Omental fat pad (tissue), 4 donors: ENCODE measurements at places on chromosomes 2 and 18.

DNA sequence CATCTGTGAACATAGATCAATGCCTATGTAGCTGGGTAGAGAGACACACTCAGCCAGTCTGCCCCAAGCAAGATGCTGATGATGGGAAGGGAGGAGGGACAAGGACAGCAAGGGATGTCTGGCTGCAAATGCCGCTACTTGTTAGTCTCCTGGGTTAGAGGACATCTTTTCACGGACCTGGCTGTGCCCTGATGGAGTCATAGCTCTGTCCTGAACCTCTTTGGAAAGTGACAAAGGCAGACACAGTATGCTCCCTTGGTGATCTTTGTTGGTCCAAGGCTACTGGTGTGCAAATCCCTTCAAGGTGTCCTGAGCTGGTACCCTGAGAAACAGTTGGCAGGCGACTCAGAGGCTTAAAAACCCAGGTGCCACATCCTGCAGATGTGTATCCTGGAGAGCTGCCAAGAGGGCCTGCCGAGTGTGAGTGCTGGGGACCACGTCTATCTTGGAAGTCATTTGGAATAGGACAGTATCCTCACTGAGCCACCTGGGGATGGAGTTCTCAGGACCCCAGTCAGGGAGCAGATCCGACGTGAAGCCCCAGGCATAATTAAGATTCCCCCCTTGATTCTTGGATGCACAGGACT, 10.8 kb downstream of the FOSL2 start:
- DNase-seq = no peak

- DNase-seq = no peak
Measured at GRCh38 chr2:36307441-36307840, 48.1 kb upstream of the CRIM1 start.

DNA sequence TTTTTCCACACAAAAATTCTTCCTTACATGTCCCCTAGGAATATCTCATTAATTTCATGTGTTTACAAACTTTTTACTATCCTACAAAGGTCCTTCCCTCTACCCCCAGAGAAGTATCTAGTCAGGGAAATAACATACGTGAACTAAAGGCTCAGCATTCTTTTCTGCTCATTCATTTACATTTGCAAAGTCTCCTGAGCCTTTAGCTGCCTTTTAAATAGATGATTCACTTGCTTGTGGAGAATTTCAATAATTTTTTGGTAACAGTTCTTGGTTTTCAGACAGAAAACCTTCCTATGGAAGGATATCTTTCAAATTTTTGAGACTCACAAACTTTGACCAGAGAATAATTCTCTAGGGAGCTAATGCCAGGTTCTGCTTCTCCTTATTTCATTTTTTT, 81.5 kb upstream of the RMDN2 start:
- no peak for DNase-seq

- DNase-seq = no peak
Measured at GRCh38 chr18:24065906-24066305, 51.4 kb downstream of the TTC39C start.

DNA sequence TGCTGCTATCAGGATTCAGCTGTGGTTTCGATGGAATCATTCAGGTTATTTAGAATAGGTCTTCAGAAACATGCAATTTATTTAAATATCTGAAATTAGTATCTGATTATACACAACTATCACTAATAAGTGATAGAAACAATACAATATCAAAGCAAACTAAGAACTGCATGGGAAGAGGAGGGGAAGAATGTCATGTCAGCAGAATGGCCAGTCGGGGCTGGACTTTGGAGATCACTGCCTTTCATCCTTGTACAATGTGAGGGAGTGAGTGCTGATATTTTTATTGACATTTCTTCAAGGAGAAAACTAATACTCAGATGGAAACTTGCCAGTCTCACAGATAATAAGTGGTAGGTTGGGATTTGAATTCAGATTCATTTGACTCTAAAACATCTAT, 224.0 kb upstream of the LINC00305 start:
- DNase-seq = no peak

- no peak for DNase-seq
Measured at GRCh38 chr2:197560146-197560665, 44.3 kb downstream of the MOB4 start.

GRCh38 chr2:213766465-213766901, 482.2 kb downstream of the SPAG16 start:
- no peak for DNase-seq

GRCh38 chr2:33264766-33265165, 211.7 kb upstream of the RASGRP3 start:
- no peak for DNase-seq

DNA sequence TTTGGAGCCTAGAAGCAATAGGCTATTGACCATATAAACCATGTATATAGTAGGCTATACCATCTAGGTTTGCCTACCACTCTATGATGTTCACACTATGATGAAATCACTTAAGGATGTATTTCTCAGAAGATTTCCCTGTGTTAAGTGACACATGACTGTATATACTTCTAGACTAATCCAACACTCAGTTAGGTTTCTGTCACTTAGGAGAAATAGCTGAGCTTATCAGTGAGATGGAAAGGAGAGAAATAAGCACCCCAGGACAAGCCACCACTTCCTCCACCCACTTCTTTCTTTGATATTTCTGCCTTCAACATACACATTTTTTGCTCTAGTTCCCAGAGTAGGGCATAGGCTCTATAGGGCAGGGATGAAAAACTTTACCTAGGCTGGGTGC, 7.8 kb downstream of the PECR start:
- no peak for DNase-seq

DNA sequence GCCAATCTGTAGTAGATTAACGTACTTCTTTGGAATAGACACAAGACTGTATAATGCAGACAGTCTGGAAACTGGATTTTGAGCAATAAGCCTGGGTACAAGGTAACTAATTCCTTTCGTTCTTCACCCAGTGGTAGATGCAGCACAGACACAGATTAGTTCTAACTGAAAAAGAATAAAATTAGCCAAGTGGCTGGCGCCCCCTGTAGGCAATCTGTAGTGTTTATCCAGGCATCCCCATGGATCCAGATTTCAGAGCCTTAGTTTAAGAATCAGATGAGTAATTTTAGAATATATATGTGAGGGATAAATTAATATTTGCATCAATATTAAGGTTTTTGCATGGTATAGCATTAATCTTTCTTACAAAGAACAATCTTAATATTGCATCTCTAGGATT, 563.9 kb downstream of the DCC start:
- DNase-seq = no peak

DNA sequence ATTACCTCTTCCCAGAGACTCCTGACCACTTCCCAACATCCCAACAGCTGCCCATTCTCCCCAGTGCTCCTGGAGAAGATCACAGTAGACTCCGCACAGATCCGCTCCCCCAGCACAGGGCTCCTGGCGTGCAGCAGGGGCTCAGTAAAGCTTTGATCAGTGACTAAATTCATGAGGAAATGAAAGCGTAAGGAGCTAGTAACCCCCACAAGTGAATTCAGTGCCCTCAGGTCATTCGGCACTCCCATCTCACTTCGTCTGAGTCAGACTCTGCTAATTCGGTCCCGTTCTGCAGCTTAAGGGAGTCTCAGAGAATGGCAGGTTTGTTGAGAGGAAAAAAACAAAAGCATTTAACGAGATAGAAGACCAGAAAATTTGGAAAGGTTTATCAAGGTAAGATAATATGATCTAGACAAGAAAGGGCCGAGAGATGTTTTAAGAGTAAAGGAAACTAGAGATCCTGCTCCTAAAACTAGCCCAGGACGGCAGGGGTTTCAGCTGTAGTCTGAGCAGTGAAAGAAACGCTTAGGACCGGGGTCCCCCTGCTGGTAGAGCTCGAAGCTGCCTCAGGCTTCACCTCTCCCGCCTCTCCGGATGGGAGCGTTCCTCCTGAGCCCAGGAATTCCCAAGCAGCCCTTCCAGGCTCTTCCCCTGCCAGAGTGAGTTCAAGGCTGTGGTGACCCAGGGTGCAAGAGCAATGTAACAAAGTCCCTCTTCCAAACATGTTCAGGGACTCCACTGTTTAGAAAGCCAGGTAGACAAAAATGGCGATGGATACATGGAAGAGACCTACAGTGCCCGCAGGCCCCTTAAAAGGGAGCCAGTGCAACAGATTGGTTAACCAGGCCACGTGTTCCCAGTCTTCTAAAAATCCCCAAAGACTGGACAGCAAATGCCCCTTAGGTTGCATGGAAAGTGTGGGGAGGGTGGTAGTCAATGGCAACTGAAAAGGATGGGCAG, 127.3 kb downstream of the DNER start:
- DNase-seq = peak; percentile 63

GRCh38 chr2:180761224-180761623, 219.2 kb upstream of the UBE2E3 start:
- DNase-seq = no peak

DNA sequence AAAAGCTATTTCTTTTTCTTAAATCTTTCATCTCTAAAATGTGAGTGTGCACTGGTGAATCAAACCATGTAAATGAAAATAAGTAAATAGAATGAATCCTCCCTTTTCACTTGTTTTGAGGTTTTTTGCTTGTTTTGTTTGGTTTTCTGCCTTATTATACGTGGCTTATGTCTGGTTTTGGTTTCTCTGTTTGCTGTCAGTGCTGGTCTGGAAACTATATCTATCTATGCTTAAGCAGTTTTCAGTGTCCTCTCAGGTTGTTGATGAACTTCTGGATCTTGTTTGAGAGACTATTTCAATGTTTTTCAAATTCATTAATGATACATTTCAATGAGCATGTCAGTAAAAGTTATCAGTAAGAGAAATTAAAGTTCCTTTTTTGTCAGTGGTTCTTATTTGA, 48.1 kb upstream of the TNFRSF11A start:
- no peak for DNase-seq

- DNase-seq = no peak
Measured at GRCh38 chr2:73979686-73980085, 5.0 kb upstream of the TET3 start.

- DNase-seq = peak; percentile 16
Measured at GRCh38 chr2:240465765-240466578, 30.5 kb downstream of the GPC1 start.

GRCh38 chr2:7060156-7060555, 142.9 kb downstream of the RNF144A start:
- no peak for DNase-seq

GRCh38 chr18:9404565-9405060, 70.0 kb downstream of the TWSG1 start:
- no peak for DNase-seq

DNA sequence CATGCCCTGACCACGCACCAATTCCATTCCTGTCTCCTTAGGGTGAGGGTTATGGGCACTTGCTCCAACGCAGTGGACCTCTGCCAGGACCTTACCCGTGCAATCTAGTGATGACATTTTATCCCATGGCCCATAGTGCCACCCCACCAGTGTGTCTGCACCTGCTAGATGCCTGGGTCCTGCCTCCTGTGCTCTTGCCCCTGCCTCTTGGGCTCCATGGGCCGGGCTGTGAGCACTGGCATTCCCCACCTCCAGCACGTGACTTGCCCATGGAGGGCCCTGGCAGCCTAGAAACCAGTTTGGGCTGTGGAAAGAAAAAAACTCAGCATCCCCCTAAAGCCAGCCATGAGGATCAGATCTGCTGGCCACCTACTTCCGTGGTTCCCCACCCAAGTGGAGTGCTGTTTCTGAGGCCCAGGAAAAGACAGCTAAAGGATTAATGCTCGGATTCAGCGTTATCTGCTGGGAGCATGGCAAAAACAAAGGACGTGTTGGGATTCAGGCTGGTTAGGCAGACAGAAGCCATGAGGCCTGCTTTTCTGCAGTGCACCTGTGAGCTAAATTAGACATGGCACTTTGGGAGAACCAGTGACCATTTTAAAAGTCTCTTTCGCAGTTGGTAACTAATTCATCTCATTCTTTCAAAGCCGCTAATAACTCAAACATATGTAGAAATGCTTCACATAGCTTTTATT, 129.2 kb downstream of the ALPK2 start:
- DNase-seq = no peak

- no peak for DNase-seq
Measured at GRCh38 chr2:103152556-103152955, 390.7 kb downstream of the TMEM182 start.

- no peak for DNase-seq
Measured at GRCh38 chr2:163659224-163659623, 76.6 kb downstream of the FIGN start.

DNA sequence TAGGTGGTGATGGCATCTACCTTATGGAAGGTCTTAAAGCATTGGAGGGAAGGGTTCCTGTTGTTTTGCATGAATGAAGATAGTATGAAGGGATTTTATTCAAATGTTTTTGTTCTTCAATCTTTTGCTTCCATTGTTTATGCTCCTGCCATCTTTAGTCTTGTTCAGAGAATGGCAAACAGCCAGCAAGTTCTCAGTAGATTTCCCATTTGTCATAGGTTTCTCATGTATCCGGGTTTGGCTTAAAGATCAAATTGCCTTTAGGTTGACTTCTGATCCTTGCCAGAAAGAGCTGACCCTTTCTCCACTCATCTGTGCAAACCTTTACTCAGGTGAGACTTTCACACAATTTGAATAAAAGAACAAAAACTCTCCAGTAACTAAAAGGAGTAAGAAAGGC, 44.2 kb upstream of the STAT4 start:
- no peak for DNase-seq

DNA sequence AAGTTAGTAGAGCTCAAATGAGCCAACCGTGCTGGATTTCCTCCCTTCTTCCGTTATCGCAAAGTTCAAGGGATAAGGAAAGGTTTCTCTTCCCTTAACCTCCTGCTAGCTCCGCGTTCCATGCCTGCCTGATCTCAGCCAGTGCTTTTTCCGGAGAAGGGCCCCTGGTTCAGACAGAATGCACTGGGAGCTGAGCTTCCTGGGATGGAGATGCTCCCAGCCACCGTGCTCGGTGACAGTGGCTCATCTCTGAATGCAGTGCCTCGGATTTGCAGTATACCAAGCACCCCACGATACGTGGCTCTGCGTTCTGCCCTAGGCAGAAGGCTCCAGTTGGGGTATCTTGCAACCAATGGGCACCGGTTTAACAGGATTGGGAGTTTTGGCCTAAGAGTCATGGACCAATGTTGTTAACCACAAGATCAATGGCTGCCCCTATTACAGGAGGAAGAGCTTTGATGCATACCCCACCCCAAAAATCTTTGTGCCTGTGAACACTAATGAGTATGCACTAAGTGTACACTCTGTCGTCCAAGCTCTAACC, 876 bp downstream of the CNTNAP5 start:
- DNase-seq = no peak

- DNase-seq = no peak
Measured at GRCh38 chr2:66836851-66837250, 401.9 kb downstream of the MEIS1 start.

GRCh38 chr18:8942021-8942908, 160.2 kb upstream of the NDUFV2 start:
- no peak for DNase-seq

DNA sequence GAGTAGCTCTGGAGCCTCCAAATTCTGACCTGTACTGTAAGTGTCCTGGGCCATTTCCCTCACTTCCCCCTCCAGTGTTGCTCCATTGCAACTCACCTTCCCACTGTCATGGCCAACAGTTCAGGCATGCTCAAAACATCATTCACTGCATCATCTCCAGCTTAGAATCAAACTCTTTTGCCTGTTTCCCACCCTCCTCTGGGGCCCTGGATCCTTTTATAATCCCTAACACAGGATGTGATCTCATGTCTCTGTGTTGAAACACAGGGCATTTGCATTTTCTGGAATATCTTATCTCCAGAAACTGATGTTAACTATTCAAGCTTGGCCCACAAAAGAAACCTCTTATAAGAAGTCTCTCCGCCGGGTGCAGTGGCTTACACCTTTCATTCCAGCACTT, 3.0 kb downstream of the DPP4 start:
- DNase-seq = no peak
